ENCODE measurements at places on chromosomes 16 and 17. TPM values are rescaled to one million over a fixed set of nuclear protein-coding genes. Genes with fewer than 3 reads are reported as not detected.

GRCh38 chr17:48985436-48986245 lies 11.5 kb upstream of the IGF2BP1 start:
- H3K27me3 ChIP-seq: peaks cover 11% of the 10 kb centered on the region
- H3K4me3 ChIP-seq: no peak overlapping the region
- H3K36me3 ChIP-seq: no peaks in the 10 kb centered on the region
- no peak for DNase-seq
- no peaks in the 10 kb centered on the region for H3K4me1 ChIP-seq

The TBC1D26 gene
- total RNA-seq: 0.34 TPM

DNA sequence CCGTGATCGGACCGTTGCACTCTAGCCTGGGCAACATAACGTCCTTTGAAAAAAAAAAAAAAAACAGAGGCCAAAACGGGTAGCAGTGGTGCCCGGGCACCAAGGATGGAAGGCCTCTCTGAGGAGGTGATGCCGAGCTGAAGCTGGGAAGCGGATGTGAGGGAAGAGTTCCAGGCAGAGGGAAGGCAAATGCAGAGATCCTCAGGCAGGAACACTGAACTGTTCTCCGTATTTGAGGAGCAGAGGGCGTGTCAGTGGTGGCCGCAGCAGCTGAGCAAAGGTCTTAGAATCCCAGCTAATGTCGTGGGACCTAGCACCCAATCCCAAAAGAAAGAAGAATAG lies 656 bp upstream of the KCTD13 start:
- peaks cover 8% of the 10 kb centered on the region for H3K4me1 ChIP-seq
- H3K27me3 ChIP-seq: no peaks in the 10 kb centered on the region
- H3K27ac ChIP-seq: peak overlapping the region; percentile 71
- H3K36me3 ChIP-seq: no peaks in the 10 kb centered on the region

DNA sequence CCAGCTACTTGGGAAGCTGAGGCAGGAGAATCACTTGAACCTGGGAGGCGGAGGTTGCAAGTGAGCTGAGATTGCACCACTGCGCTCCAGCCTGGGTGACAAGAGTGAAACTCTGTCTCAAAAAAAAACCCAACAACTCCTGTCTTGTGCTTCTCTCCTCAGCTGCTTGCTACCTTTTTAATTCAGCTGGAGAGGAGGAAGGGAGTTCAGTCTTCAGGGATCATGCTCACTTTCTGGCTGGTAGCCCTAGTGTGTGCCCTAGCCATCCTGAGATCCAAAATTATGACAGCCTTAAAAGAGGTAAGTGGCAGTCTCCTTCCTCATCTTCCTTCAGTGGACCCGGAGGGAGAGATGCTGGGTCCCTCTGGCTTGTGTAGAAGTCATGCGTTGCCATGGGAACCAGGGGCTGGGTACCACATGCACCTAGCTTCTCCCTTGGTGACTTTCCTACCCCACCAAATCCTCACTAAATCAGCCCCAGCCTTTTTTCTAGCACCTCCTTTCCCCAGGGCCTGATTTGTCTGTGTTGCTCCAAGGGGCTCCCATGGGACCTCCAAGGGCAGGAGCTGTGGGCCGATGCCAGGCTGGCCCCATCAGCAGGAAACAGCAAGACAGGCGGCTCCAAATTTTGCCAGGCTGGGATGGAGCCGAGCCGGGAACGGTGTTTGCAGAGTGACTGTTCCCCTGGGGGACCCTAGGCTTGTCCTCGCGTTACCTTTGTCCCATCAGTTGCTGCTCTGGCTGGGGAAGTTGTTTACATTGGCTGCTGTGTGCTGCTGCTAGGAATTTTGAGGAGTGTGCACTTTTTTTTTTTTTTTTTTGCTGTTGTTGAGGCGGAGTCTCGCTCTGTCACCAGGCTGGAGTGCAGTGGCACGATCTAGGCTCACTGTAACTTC lies 65.2 kb downstream of the ABCC1 start:
- no peaks in the 10 kb centered on the region for H3K27me3 ChIP-seq
- H3K36me3 ChIP-seq: peaks cover 2% of the 10 kb centered on the region
- H3K27ac ChIP-seq: no peak overlapping the region
- no peaks in the 10 kb centered on the region for H3K4me1 ChIP-seq
- DNase-seq: peak; percentile 54
- H3K4me3 ChIP-seq: no peak overlapping the region

The OR3A3 gene
- 0.63 TPM for total RNA-seq

The TP53TG3B gene
- total RNA-seq: not detected

DNA sequence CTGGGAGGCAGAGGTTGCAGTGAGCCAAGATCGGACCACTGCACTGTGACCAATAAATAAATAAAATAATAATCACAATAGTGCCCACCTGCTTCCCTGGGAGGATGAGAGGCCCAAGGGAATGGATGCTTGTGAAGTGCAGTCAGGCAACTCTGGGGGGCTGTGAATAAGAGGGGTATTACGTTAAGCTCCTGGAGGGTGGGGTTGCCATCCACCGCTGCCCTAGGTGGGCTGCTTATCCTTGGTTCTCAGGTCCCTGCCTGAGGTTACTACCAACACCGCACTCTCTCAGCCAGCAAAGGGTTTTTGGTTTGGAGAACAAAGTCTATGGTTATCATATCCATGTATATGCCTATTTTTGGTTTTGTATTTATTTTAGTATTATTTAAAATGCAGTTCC lies 48.6 kb upstream of the CBFA2T3 start:
- no peaks in the 10 kb centered on the region for H3K36me3 ChIP-seq
- peaks cover 12% of the 10 kb centered on the region for H3K27me3 ChIP-seq
- DNase-seq: no peak
- H3K27ac ChIP-seq: no peak overlapping the region
- no peak overlapping the region for H3K4me3 ChIP-seq

GRCh38 chr16:70737377-70738082 lies 51.7 kb upstream of the MTSS2 start:
- peak; percentile 85 for DNase-seq
- H3K4me1 ChIP-seq: peaks cover 3% of the 10 kb centered on the region
- H3K36me3 ChIP-seq: no peaks in the 10 kb centered on the region
- peak overlapping the region; percentile 77 for H3K27ac ChIP-seq

DNA sequence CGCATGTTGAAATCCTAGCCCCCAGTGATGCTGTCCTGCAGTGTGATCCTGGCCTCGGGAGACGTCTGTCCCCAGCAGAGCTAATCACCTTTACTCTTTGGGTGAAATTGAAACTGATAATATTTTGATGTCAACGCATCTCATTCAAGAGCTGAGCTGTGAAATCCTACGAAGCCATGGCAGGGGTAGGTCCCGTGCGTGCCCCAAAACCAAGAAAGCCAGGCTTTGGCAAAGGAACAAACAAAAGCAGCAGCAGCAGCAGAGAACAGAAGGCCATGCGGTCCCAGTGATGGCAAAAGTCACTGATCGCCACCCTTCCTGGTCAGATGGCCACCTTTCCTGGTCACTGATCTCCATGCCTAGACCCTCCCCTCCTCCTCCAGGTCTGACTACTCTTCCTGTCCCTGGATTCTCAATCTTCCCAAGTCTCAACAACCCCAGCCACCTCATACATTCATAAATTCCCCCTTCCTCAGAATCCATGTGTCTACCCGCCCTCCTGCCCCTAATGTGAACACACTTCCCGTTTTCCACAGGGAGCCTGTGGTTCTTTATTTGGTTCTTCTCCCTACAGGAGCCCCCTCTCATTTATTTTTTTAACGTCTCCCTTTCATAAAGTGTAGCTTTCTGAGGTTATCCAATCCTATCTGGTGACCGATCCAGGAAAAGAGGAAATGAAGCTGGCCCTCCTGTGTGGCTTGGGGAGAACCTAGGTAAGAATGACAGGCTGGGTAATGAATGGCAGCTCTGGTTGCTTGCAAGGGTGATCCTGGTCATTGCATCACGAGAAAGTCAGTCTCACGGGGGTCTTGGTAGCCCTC lies 50.3 kb downstream of the CPPED1 start:
- H3K27ac ChIP-seq: no peak overlapping the region
- H3K4me1 ChIP-seq: peaks cover 3% of the 10 kb centered on the region
- H3K27me3 ChIP-seq: no peaks in the 10 kb centered on the region

The SPATA22 gene
- total RNA-seq: not detected

- no peak overlapping the region for H3K27ac ChIP-seq
- no peak overlapping the region for H3K4me3 ChIP-seq
- H3K4me1 ChIP-seq: no peaks in the 10 kb centered on the region
- H3K36me3 ChIP-seq: no peaks in the 10 kb centered on the region
Measured at GRCh38 chr17:42442196-42442565, 16.5 kb upstream of the ATP6V0A1 start.

- no peak overlapping the region for H3K27ac ChIP-seq
- H3K27me3 ChIP-seq: no peaks in the 10 kb centered on the region
- H3K4me1 ChIP-seq: peaks cover 59% of the 10 kb centered on the region
- no peak for DNase-seq
- H3K4me3 ChIP-seq: no peak overlapping the region
- H3K36me3 ChIP-seq: no peaks in the 10 kb centered on the region
Measured at GRCh38 chr17:49018116-49018612, 21.0 kb downstream of the IGF2BP1 start.

The GSG1L gene
- 1.3 TPM for total RNA-seq

GRCh38 chr17:6138761-6139446 lies 68.7 kb downstream of the WSCD1 start:
- H3K27ac ChIP-seq: no peak overlapping the region
- DNase-seq: no peak
- H3K27me3 ChIP-seq: no peaks in the 10 kb centered on the region
- no peaks in the 10 kb centered on the region for H3K36me3 ChIP-seq
- H3K4me1 ChIP-seq: no peaks in the 10 kb centered on the region
- H3K4me3 ChIP-seq: no peak overlapping the region

GRCh38 chr17:69936996-69937395 lies 138.0 kb upstream of the KCNJ16 start:
- no peak for DNase-seq
- no peaks in the 10 kb centered on the region for H3K4me1 ChIP-seq

The FAM171A2 gene
- total RNA-seq: 1.1 TPM

The COX6A2 gene
- not detected for total RNA-seq

The EZH1 gene
- total RNA-seq: 33.6 TPM

DNA sequence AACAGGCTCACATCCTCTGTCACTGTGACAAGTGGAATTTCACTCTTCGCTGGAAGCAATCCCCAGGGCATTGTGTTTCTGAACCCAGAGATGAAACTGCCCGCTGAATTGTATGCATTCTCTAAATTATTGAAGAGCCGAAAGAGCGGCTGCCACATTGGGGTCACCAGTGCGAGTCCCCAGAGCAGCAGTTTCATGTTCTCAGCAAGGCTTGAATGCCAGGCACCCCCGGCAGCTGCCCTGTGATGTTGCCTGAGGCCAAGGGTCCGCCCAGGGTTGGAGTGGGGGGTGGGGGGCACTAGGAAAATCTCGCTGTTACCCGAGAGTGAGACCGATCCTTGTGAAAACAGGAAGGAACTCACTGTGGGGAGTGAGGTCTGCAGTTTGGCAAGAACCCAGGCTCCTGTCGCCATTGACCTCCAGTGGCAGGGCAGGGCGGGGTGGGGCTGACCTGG lies 20.7 kb upstream of the BCAR1 start:
- no peaks in the 10 kb centered on the region for H3K27me3 ChIP-seq
- H3K4me1 ChIP-seq: peaks cover 11% of the 10 kb centered on the region
- no peaks in the 10 kb centered on the region for H3K36me3 ChIP-seq
- H3K27ac ChIP-seq: no peak overlapping the region

GRCh38 chr17:39352511-39352910 lies 48.9 kb downstream of the FBXL20 start:
- H3K4me1 ChIP-seq: no peaks in the 10 kb centered on the region
- DNase-seq: no peak

DNA sequence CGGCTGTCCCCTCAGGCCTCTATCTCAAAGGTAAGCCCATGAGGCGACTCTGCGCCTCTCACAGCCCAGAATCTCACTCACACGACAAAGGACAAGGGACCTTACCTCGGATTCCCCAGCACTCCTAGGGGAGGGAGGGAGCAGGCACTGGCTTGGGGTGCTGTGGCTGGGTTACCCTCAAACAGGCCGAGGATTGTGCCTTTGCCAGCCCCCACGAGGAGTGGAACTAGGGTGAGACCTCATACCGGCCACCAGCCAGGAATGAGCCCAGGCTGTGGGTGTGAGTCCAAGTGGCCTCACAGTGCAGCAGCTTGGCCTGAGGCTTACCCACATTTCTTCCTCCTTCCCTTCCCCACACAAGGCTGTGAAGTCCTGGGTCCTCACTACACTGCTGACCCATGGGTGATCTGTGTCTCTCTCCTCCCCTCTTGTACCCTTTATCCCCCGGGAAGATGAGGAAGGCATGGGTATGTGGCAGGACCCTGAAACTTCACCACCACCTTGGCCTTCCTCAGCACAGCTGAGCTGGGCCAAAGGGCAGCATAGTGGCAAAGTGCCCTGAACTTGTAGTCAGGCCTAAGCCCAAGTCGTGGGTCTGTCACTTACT lies 5.9 kb downstream of the PROCA1 start:
- H3K27me3 ChIP-seq: no peaks in the 10 kb centered on the region
- H3K36me3 ChIP-seq: peaks cover 9% of the 10 kb centered on the region
- H3K27ac ChIP-seq: no peak overlapping the region
- H3K4me1 ChIP-seq: peaks cover 5% of the 10 kb centered on the region
- no peak overlapping the region for H3K4me3 ChIP-seq

The BCAR1 gene
- 70.7 TPM for total RNA-seq

The FAM20A gene
- 69.7 TPM for total RNA-seq

The SYNGR3 gene
- total RNA-seq: 0.46 TPM

DNA sequence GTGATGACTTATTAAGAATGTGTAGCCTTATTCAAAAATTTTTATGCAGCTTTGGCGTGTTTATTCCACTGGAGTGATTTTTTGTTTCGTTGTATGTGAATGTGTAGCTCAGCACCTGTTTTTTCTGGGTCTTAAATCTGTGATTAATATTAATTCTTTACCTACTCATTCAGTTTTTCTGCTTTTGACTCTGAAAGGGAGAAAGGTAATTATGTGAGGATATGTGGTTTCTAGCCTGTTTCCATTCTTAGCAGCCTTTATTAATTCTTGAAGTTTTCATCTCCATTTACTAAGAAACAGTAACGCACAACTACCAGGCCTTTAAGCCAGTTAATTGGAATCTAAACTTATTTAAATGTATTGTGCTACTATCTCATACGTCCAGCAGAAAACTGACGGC lies 7.0 kb downstream of the HEATR3 start:
- DNase-seq: no peak
- no peak overlapping the region for H3K27ac ChIP-seq
- no peaks in the 10 kb centered on the region for H3K27me3 ChIP-seq
- peaks cover under 1% of the 10 kb centered on the region for H3K4me1 ChIP-seq
- no peaks in the 10 kb centered on the region for H3K36me3 ChIP-seq
- H3K4me3 ChIP-seq: no peak overlapping the region

- no peak for DNase-seq
- no peak overlapping the region for H3K4me3 ChIP-seq
- no peak overlapping the region for H3K27ac ChIP-seq
- H3K27me3 ChIP-seq: no peaks in the 10 kb centered on the region
- H3K36me3 ChIP-seq: no peaks in the 10 kb centered on the region
- no peaks in the 10 kb centered on the region for H3K4me1 ChIP-seq
Measured at GRCh38 chr17:63156986-63157385, 191.0 kb downstream of the TANC2 start.

The PRSS8 gene
- 84.4 TPM for total RNA-seq
